ENCODE measurements at places on chromosomes 13 and 19.

- no peak for DNase-seq
Observed at GRCh38 chr19:48458016-48458415, 2.6 kb downstream of the KCNJ14 start.

DNA sequence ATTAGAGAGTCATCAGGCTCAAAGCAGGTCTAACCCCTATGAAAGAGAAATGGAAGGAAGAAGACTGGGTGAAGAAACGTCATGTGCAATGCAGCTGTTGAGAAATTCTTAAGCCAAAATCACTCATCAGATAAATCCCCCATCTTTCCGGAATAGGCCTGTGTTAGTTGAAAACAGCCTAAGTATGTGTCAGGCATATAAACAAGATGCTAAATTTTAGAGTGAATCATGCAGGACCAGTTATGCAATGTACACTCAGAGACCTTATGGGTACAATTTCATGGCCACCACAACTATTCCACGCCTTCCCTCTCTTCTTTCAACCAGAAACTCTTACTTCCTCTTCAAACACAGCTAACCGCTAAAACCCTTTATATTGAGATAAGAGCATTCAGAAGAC, 717.7 kb upstream of the ATXN8OS start:
- peak; percentile 91 for DNase-seq

- peak; percentile 85 for DNase-seq
Observed at GRCh38 chr19:45882652-45883585, 3.0 kb downstream of the IRF2BP1 start.

- no peak for DNase-seq
Observed at GRCh38 chr13:50127726-50128291, 112.6 kb downstream of the KCNRG start.

- DNase-seq, result peak; percentile 84
Observed at GRCh38 chr19:45059258-45059965, 16.9 kb downstream of the ZNF296 start.

DNA sequence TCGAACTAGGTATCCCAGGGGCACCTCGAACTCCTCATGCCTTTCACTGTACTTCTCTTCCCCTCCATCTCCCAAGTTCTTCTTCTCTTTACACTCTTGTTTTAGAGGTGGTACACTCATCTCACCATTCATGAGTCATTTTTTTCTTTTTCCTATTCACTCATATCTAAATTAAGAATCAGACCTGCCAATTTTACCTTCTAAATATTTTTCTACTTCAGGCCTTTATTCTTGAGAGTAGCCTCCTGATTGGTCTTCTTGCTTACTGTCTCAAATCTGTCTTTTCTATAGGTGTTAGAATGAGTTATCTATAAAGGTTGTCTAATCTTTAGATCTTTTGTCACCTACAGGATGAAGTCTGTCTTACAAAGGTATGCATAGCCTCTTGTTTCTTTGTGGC, 20.7 kb downstream of the TDRD3 start:
- no peak for DNase-seq

GRCh38 chr13:70829748-70830147, 721.5 kb upstream of the KLHL1 start:
- DNase-seq, result no peak

- no peak for DNase-seq
Observed at GRCh38 chr13:77291774-77292173, 35.1 kb downstream of the MYCBP2 start.

GRCh38 chr13:103958691-103959090, 892.5 kb upstream of the SLC10A2 start:
- no peak for DNase-seq

DNA sequence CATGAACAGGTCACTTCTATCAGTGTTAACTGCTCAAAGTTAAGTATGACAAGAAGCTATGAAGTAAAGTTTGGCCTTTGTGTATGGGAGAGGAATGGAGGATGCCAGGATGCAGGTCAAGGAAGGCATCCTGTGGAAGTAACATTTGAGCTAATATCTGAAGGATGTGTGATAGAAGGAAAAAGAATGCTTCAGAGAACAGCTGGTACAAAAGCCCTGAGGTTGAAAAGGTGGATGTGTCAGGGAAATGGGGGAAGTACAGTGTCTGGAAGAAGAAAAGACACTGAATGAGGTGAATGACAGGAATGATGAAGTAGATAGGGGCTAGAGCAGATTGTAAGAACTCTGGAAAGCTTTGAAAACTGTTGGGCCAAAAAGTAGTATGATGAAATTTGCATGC, 67.1 kb downstream of the ZNF91 start:
- DNase-seq, result no peak

DNA sequence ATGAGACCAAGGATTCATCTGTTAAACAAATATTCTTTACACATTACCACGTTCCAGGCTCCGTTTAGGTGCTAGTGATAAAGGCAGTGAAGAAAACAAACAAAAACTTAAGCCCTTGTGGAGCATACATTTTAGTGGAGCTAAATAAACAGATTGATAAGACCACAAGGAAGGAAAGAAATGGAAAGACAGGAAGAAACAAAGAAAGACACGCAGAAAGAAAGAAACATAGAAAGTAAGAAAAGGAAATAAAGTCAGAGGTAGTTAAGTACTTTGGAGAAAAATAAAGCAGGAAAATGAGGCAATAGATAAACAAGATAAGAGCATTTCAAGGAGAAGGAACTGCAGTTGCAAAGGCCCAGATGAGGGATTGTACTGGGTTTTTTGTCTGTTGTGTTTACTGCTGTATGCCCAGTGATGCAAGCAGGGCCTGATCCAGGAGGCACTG, 998 bp downstream of the NFKBIB start:
- peak; percentile 63 for DNase-seq

GRCh38 chr19:19661141-19661674, 2.3 kb downstream of the ATP13A1 start:
- no peak for DNase-seq

- DNase-seq, result no peak
Observed at GRCh38 chr19:34678421-34678820, 943 bp downstream of the ZNF302 start.

GRCh38 chr13:58919551-58919950, 1244.2 kb downstream of the DIAPH3 start:
- DNase-seq, result peak; percentile 76

DNA sequence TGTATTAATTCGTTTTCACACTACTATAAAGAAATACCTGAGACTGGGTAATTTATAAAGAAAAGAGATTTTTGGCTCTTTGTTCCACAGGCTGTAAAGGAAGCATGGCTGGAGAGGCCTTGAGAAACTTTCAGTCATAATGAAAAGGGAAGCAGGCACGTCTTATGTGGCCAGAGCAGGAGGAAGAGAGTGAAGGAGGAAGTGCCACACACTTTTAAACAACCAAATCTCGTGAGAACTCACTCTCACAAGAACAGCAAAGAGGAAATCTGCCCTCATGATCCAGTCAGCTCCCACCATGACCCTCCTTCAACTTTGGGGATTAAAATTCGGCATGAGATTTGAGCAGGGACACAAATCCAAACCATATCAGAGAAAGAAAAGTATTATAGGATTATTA, 1255.9 kb upstream of the MIR17HG start:
- DNase-seq, result no peak

DNA sequence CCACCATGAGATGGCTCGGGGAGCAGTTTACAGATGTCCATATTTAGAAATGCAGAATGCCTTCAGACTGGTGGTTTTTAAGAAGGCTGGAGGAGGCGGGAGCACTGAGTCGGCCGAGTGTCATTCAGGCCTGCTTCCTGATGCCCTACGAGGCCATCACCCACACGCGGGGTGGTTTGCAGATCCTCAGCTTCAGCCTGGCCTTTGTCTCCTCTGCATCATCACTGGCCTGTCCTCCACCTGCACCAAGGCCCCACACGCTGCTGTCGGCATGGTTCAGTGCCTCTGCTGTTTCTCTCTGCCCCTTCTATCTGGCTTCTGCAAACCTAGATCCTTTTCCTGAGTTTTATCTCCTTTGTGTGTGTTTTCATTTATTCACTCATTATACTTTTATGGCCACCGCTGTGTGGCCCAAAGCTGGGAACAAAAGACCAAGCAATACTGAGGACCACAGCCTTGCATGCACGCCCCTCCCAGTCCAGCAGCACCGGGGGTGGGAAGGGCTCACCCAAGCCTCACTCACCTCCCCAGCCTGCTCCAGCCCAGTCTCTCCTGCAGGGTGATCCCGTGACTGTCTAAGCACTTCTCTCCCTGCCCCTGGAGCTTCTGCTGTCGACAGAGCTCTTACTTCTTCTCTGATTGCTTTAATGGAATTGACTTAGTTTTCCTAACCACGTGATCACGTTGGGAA, 240.8 kb downstream of the TEX29 start:
- DNase-seq, result no peak

- DNase-seq, result peak; percentile 20
Observed at GRCh38 chr13:95553581-95554385, 1.3 kb downstream of the CLDN10 start.

DNA sequence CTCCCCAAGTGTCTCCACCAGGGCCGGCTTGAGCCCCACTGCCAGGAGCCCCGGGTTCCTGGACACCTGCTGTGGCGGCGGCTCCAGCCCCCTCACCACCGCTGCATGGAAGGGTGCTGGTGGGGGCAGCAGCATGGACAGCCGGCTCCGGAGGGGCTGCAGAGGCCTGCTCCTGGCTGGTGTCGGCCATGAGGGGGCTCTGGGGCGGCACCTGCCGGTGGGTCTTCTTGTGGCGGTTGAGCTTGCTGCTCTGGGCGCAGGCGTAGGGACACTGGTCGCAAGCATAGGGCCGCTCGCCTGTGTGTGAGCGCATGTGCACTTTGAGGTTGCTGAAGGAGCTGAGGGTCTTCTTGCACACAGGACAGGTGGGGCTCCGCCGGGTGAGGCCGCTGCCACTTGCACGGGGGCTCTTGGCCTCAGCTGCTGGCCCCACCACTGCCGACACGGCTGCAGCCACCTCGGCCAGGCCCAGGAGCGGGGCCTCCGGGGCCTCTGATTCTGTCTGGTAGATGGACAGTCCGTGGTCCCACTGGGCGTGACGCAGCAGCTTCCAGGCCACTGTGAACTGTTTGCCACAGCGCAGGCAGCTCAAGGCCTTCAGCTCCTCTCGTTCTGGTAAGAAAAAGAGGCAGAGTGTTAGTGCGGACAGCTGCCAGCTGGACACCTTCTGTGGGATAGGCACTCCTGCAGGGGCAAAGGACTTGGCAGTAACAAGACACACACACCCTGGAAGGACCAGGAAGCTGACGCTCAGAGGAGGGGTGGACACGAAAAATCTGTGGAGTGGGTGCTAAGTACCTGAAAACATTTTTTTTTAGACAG, 4.1 kb downstream of the ZNF296 start:
- no peak for DNase-seq

- no peak for DNase-seq
Observed at GRCh38 chr13:51437550-51438127, 15.2 kb downstream of the INTS6 start.

GRCh38 chr13:66344805-66345517, 885.2 kb downstream of the PCDH9 start:
- DNase-seq, result no peak

DNA sequence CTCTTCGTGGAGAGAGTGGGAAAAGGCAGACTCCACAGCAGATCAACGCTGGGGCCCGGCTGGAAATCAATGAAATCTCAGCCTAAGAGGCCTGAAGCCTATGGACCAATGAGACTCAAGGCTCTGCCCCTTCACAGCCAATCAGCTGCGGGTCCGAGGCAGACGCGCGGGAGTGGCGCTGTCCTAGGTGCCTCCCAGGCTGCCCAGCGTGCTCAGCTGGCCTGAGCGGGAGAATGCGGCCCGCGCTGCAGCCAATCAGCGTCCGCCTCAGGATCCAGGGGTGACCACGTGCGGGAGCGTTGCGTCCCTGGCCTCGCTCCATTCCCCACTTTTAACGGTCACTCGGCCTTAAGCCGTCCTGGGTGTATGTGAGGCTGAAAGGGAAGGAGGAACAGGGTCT, at the start of gene ZBTB32:
ZBTB32 (plus strand) TSS at position 341 of the 400 bp plus-strand sequence. CDS start 10,069 bp downstream, outside the sequence.
- DNase-seq, result peak; percentile 56

- peak; percentile 83 for DNase-seq
Observed at GRCh38 chr19:40797963-40798682, 868 bp upstream of the EGLN2 start.

DNA sequence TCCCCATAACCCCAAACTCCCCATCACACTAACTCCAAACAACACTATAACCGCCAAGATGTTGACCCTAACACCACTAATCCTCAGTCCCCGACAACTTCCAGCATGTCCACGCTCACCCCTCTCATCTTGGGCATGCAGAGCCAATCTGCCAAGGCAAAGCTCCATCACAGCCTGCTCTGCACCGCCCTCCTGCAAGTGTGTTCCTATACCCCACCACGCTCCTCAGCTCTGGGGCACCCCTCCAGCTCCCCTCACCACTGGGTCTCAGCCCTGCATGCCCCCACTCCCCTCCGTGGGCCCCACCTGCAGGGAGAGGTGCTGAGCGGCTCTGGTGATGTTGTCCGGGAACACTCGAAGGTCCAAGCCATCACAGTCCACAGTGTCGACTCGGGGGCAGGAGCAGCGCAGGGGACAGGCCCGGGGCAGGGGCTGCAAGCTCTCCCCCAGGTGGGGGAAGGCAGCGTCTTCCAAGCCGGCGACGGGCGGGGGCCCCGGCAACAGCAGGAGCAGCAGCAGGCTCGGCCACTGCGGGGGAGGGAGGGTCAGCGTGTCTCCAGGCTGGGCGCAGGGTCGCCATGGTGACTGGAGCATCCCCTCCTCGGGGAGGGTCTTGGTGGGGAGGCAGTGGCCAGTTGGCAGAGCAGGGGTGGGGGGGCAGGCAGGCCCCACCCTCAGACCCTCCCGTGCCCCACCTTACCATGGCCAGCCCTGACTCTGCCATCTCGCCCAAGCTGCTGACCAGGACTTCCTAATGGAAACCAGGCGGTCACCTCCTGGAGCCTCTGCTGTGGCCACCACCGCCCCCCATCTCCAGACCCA, 527 bp downstream of the PODNL1 start:
- DNase-seq, result no peak

- no peak for DNase-seq
Observed at GRCh38 chr19:33157906-33158305, 26.0 kb downstream of the WDR88 start.

- DNase-seq, result peak; percentile 80
Observed at GRCh38 chr19:2385053-2385721, 25.1 kb downstream of the TMPRSS9 start.

DNA sequence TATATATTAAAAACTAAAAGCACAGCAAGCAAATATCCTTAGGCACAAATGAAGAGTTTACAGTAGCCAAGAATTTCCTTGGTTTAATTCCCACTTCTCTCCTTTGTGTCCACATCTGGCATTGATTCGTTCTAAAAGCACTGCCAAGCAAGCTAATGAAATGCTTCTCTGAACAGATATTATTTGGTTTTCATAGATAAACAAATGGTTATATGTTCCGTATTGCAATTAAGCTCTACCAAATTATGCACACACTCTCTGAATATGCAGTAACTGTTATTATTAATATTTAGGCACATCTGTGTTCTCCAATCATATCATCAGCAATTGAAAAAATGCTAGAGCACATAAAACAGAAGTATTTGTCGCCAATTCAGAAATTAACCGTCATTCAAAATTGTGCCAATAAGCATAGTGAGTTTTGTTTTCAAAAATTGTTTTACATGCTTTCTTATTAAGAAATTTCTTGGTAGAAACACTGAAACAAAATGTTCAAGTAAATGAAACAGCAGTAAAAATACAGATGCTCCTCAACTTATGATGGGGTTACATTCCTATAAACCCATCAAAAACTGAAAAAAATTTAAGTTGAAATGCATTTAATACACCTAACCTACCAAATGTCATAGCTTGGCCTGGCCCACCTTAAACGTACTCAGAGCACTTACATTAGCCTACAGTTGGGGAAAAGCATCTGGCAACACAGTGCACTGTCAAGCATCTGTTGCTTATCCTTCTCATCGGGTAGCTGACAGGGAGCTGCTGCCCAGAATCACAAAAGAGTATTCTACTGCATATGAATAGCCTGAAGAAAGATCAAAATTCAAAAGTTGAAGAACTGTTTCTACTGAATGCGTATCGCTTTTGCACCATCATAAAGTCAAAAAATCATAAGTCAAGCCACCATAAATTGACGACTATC, 2134.7 kb downstream of the PCDH9 start:
- DNase-seq, result no peak

- DNase-seq, result peak; percentile 39
Observed at GRCh38 chr19:55156202-55157063, 1.1 kb downstream of the TNNI3 start.
